ENCODE measurements at places on chromosomes 2 and 18. TPM values are rescaled to one million over a fixed set of nuclear protein-coding genes. Genes with fewer than 3 reads are reported as not detected.

IL1A gene
- polyA plus RNA-seq = 1.1 TPM

CRYGC gene
- not detected for polyA plus RNA-seq

FAM228A gene
- 0.46 TPM for polyA plus RNA-seq

GALNT14 gene
- 0.85 TPM for polyA plus RNA-seq

Measured in lung (tissue), 17 donors.